ENCODE measurements at places on chromosomes 2 and 18.

- no peak for DNase-seq
Observed at GRCh38 chr18:33696332-33697162, 118.5 kb downstream of the ASXL3 start.

DNA sequence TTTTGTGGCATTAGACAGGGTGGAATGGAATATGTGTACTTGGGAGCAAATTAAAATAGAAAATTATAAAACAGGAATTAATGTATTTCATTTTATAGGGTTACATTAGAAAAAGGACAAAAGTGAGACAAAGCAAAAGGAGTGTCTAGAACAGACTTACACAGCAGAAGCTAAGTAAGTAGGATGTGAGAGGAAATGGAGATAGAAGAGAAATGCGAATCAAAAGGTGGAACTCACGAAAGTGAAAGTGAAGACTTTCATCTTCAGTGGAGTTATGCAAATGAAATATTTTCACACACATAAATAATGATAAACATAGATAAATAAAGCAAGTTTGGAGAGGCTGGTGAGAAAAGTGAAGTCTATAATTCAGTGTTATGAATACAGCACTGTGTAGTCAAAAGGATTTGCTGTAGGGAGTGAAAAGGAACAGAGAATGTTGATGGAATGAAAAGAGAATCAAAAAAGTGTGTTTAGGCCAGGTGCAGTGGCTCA lies 94.8 kb downstream of the DLGAP1 start:
- no peak for DNase-seq

DNA sequence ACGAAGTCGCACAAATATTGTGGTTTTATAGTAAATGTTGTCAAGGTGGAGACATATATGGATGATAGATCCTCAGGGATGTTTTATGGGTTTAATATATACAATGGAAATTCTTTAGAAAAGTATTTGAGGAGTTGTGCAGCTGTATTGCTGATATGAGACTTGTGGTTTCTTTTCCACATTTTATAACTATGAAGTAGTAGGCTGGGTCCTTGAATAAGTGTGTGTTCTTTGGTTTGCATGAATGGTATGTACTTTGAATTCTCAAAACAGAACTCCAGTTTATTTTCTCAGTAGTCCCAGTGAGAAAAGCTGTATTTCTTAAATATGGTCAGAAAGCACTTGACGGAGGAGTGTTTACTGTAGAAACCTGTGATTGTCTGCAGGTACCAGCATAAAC lies 42.4 kb downstream of the PLCL1 start:
- DNase-seq: no peak

GRCh38 chr2:207165121-207166038 lies at the start of gene KLF7:
Gene KLF7, minus strand, starts transcription at chr2:207165948. Its CDS starts 380 bp downstream, at chr2:207165568.
- DNase-seq: peak; percentile 86

GRCh38 chr2:39665811-39666490 lies at the start of gene TMEM178A:
Gene TMEM178A, plus strand, starts transcription at chr2:39665917. Its CDS starts 58 bp downstream, at chr2:39665975.
- DNase-seq: peak; percentile 76

DNA sequence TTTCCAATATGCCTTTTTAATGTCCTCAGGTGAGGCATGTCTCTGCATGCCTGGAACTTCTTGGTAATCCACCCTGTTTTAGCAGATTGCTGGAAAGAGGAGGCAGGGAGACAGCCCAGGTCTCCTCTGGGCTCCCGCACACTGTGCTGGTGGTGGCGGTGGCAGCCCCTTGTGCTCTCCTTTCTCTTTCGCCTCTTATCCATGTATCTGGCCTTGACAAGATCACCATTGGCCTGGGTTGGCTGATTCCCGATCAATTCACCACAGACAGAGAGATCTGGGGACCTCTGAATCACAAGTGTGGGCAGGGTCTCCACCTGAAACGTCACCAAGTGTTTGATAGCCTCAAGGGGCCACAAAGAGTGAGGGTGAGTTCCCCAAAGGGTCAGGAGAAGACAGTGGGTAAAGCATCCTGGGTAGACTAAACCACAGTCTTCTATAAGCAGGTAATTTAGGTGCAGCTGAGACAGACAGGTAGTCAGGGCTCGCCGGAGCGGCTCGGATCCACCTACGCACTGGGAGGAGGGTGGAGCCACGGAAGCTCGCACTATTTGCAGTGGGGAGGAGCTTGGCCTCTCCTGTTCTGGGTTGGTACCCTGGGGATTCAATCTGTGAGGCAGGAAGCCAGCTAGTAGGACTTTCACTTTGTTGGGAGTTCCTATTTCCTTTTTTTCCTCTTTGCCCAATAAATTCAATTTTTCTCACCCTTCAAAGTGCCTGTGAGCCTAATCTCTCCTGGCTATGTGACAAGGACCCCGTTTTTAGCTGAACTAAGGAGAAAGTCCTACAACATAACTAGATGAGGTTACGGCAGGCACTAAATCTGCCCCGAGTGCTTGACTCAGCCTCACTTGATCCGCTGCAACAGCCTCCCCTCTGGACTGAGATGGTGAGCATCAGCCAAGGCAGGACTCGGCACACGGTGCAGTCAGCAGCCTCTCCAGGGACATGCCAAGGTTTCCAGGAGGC lies 57.6 kb downstream of the SLC4A3 start:
- peak; percentile 59 for DNase-seq

- no peak for DNase-seq
Observed at GRCh38 chr2:187422282-187422681, 25.8 kb downstream of the CALCRL start.

- DNase-seq: peak; percentile 79
Observed at GRCh38 chr2:174339561-174340399, 5.0 kb downstream of the SP9 start.

GRCh38 chr2:77642339-77642738 lies 120.2 kb upstream of the LRRTM4 start:
- no peak for DNase-seq

- no peak for DNase-seq
Observed at GRCh38 chr18:32478317-32478716, 7.6 kb upstream of the GAREM1 start.

- DNase-seq: no peak
Observed at GRCh38 chr2:156489750-156490465, 53.7 kb downstream of the GPD2 start.

GRCh38 chr2:62895632-62896009 lies 155.0 kb upstream of the OTX1 start:
- no peak for DNase-seq

DNA sequence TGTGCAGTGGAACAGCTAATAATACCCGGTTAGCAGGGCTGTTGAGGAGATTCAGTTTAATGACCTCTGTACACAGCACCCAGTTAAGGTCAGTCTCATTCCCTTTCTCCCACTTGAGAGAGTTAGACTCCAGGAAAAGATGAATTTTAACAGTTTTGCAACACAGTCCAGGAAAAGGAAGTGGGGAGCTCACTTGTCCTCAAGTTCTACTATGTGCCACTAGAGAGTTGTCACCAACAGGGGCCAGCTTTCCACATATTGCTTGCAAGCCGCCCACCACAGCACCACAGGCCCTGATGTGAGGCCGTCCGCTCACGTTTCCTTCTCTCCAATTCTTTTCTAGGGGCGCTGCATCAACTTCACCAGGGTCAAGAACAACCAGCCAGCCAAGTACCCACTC lies 142.1 kb downstream of the GFPT1 start:
- DNase-seq: no peak

All from right kidney (tissue), 9 donors.